ENCODE measurements at places on chromosomes 11 and 22.

GRCh38 chr11:35373284-35373933, 45.9 kb downstream of the SLC1A2 start:
- DNase-seq: no peak

DNA sequence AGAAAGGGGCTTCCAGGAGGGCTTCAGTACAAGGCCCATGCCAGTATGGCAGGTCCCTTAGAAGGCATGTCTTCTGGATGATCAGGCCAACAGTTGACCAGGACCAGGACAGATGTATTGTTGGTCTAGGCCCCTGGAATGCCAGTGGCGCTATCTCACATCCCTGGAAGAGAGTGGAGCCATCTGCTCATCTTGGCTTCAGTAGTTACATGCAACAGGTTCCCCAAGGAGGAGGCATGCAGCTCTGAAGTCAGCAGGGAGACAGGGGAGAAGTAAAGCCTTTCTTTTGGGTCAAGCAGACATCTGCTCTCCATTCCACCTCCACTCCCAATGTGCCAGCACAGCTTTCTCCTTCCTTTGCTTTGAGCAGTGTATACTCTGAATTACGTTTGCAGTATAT, 244.1 kb downstream of the KIRREL3 start:
- no peak for DNase-seq

GRCh38 chr22:49052023-49052538, 775.6 kb downstream of the BRD1 start:
- DNase-seq: no peak

DNA sequence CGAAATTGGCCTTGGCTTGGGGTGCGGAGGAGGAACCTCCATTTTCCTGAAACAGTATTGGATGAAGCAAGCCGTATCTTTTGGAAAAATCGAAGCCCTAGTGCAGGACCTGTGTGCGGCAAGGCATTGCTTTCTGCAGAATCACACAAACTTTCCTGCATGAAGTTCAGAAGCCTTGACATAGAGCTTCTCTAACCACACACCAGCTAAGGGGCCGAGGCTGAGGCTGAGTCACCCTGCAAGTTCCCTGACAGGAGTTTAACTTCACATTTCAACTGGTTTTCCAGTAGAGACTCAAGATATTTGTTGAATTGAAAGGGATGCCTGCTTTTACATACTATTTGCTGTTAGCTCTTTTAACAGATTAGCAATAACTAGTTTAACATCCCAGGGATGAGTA, 67.8 kb downstream of the TCF20 start:
- no peak for DNase-seq

DNA sequence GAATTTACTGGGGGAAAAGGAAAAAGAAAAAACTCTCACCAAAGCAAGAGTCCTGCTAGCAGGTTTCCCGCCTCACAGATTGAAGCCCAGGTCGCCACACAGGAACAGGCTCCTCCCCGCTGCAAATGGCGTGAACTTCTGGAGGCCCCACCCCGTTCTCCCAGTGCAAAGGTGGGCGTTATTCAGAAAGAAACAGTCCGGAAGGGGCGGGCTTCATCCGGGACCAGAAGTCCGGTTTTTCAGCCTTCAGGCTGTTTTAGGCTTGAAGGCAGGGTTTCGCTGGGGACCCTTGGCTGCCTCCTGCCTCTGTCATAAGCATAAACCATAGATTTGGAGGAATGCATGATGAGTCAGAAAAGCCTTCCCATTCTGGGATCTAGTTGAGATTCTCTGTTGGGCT, 148.3 kb upstream of the POU2AF2 start:
- DNase-seq: no peak

DNA sequence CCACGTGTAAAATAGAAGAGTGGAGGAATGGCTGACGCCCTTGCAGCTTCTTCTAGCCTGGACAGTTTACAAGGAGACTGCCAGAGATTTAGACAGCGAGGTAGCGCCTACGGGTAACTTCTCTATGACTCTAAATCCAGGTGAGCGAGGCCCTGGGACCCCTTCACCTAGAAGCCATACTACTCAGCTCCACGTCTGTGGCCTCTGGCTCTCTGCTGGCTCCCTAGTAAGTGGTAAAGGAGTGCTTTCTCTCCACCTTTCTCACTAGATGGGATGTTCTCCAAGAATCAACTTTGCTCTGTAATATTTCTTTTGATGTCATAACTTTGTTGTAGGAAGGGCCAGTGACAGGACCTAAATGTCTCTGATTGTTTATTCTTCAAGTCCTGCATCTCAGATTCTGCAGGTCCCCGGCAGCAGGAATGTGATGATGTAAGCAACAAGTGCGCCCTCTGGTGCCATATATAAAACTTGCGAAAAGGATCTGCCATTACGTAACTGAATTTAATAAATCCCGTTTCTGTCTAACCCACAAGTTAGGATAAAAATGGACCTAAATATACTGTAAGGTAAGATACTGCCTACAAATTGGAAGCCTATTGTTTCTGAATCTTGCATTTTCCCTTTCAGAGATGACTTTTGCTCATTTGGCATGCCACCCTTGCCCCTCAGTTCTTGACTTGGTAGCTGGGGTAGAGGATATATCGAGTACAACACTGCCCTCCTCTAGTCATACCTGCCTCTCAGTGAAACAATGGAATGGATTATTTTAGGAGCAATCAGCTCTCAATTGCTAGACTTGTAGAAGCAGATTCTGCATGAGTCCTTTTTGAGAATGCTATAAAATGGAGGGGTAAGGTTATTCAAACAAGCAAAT, 11.0 kb upstream of the PTPN5 start:
- peak; percentile 19 for DNase-seq

DNA sequence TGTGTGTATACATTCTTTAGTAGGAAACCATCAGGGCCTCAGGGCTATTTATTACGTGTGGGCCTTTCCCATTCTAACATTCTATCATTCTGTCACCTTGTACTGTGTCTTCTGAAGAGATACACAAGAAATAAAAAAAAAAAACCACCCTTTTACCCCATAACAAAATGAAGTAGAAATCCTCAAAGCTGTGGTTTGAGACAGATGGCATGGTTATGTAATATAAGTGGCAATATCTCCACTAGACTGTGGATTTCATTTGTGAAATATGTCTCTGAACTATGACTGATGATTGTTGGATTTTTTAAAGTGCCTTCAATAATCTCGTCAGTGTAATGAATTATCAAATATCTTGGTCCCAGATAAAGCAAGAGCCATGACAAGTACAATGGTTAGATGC, 150.0 kb upstream of the BLID start:
- DNase-seq: peak; percentile 28

DNA sequence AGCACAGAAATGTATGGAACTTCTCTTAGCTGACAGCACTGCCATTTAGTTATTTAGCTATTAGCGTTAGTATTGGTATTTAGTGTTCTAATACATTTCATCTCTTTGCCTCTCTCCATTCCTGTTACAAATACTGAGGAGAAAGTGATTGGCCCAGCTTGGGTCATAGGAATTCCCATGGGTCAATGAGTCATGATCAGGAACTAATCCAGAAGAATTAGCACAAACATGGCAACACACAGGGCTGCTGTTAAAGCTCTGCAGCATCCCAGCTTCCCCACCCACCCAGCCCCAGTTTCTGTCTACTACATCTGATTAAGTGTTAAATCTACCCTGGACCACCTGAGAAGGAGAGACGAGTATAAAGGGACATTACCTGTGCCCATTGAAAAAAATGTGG, 36.1 kb downstream of the PDGFD start:
- no peak for DNase-seq

Measured in NCI-H187 (cell line).